ENCODE measurements at places on chromosomes 13 and 19. TPM values are rescaled to one million over a fixed set of nuclear protein-coding genes. Genes with fewer than 3 reads are reported as not detected.
A peak's percentile ranks its signal among the peaks of the same experiment; 100 is the strongest.

The PDCD5 gene
- 147 TPM for polyA plus RNA-seq

The ZNF284 gene
- polyA plus RNA-seq: 0.62 TPM

The RAB3A gene
- 1.5 TPM for polyA plus RNA-seq

The LILRB4 gene
- polyA plus RNA-seq: 153 TPM

The ADGRE1 gene
- 0.45 TPM for polyA plus RNA-seq

The CLDN10 gene
- polyA plus RNA-seq: 3.0 TPM

The CRLF1 gene
- 48.2 TPM for polyA plus RNA-seq

The SELENOV gene
- not detected for polyA plus RNA-seq

The PINLYP gene
- 7.9 TPM for polyA plus RNA-seq

The CEACAM21 gene
- polyA plus RNA-seq: 10.9 TPM

The ELSPBP1 gene
- polyA plus RNA-seq: not detected

The SIGLEC5 gene
- polyA plus RNA-seq: not detected

The GZMM gene
- polyA plus RNA-seq: 3.0 TPM

DNA sequence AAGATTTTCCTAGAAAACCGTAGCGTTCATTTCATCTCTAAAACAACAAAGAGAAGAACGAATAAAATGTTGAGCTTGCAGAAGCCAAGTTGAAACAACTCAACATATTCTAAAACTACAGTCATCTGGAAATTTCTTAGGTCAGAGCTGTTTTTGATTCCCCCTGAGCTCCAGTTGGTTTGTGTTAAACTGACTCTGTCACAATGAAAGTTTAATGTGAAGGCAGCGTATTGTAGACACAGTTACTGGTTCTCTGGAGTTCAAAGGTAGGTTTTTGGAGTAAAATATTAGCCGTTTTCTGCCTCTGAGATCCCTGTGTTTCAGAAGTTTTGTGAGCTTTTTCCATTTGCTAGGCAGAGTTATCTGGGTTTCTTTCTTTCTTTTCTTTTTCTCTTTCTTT is 2.2 kb downstream of the ARHGEF7 start:
- no peak for DNase-seq

DNA sequence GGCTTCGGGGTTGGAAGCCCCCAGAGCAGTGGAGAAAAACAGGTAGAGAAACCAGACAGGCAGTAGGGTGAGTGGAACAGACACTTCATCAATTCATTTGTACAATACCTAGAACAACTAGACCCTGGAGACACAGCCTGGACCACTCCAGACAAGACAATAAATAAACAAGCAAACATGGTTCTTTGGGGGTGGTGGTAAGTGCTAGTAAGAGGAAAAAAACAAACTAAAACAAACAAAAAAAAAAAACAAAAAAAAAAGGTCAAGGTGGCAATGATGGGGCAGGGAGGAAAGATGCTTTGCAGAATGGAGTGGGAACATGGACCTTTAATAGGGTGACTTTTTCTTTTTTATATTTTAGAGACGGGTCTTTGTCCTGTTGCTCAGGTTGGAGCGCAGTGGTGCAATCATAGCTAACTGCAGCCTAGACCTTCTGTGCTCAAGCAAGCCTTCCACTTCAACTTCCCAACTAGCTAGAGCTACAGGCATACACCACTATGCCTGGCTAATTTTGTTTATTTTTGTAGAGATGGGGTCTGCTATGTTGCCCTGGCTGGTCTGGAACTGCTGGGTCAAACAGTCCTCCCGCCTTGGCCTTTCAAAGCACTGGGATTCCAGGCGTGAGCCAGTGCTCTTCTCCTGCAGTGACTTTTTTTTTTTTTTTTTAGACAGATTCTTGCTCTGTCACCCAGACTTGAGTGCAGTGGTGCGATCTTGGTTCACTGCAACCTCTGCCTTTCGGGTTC is 3.1 kb downstream of the JUNB start:
- no peak for DNase-seq

- no peak for DNase-seq
Observed at GRCh38 chr13:49524740-49525501, 29.2 kb downstream of the PHF11 start.

GRCh38 chr13:32791545-32792172 is 205.4 kb downstream of the PDS5B start:
- no peak for DNase-seq

- no peak for DNase-seq
Observed at GRCh38 chr19:35555301-35556005, 8.0 kb downstream of the ATP4A start.

DNA sequence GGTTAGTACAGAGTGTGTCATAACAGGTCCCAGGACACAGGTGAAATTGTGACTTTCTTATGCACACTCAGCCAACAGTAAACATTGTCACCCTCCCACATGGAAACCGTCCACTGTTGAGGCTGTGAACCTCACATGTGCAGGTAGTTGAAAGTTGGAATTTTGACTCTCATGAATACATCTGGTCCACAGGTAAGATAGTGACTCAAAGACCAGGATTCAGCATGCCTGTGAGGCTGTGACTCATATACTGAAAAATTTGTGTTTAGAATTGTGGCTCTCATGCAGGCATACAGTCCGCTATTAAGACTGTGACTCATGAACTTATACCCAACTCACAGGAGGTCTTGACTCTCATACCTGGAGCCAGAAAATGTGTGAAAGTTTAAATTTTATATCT is 67.8 kb downstream of the ZNF728 start:
- DNase-seq: no peak

DNA sequence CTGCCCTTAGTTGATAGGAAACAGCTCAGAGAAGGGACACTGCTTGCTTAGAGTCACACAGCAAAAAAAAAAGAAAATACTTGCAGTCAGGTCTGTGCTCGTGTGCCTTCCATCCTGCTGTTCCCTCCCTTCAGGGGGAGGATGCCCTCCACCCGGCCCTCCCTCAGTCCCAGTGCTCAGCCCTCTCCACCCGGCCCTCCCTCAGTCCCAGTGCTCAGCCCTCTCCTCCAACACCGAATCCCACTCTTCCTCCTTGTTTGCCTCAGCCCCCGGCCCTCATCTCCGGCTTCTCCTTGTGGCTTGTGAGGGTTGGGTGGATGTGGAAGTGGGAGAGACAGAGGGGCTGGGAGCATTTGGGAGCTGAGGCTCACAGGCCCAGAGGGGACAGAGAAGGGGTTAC is 5.8 kb downstream of the TFPT start:
- DNase-seq: no peak

DNA sequence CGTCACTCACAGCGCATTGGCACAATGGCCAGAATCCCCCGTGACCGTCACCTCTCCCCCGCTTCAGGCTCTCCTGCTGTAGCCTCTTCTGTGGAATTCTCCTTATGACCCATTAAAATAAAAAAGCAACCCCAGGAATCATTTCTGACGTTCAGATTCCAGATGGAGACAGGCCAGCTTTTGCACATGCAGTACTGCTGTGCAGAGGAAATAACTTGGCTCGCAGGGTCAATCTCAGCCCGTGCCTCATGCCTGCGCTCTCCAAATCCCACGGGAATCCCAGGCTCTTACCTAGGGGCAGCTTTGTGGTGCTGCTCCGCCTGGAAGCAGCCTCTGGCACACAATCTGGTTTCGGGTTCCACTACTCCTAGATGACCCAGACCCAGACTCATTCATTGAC is 32.7 kb upstream of the SOX1 start:
- DNase-seq: peak; percentile 47

DNA sequence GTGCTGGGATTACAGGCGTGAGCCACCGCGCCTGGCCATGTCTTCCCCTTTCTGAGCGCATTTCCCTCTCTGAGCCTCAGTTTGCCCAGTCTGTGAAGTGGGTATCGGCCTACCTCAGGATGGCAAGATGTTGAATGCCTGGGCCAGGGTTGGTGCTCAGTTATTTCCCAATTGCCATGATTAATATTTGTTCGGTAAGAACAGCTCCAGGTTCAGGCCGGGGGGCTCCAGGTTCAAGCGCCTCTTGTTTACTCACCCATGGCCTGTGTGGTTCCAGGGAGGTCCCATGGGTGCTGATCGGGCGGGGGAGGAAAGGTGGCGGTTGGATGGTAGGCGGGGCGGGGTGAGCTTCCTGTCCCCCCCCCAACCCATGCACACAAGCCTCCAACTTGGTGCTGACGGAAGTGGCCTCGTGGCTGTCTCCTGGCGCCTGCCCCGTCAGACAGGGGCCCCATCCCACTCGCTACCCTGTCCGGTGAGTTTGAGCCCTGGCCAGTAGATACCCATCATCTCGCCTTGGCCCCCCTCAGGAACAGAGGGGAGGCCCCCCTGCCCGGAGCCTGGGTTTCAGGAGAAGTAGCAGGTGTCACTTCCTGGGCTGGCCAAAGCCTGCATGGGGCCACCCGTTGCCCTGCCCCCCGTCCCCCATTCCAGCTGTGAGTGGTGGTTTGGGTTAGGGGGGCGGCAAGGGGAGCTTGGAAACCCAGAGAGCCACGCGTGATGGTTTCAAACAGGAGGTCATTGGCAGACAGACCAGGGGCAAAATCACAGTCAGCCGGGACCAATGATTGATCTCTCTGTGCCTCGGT is at the start of gene FCHO1:
FCHO1 (plus strand) TSS at position 375 of the 809 bp plus-strand sequence. CDS start 3,688 bp downstream, outside the sequence.
- DNase-seq: no peak

DNA sequence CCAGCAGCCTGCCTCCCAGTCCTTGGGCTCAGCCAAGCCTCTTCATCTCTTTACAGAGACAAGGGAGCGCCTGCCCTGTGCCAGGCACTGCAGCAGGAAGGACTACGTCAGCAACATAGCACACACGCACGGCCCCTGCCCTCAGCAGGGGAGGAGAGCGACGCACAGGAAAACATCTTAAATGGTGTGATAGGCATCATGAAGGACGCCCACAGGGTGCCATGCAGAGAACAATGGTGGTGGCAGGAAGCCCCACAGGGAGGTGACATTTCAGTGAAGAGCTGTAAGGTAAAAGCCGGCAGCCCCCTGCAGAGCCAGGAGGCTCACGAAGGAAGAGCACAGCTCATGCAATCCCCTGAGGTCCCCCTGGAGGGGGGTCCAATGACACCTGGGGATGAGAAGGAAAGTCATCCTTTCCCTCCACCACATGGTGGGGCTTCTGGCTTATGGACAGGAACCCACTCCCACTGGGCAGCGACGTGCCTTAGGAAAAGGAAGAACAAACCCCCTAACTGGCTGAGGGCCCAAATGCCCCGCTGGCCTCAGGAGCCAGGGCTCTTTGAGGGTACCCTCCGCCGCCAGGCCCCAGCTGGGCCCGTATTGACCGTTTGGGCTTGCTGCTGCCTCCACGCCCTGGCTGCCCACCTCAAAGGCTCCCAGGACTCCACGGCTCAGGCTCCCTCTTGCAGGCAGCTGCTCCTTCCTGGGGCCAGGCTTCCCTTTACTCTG is 37.3 kb upstream of the C13orf42 start:
- no peak for DNase-seq

GRCh38 chr13:34201050-34201913 is 383.3 kb downstream of the RFC3 start:
- DNase-seq: no peak

- DNase-seq: no peak
Observed at GRCh38 chr13:77515785-77516184, 19.7 kb upstream of the SCEL start.

DNA sequence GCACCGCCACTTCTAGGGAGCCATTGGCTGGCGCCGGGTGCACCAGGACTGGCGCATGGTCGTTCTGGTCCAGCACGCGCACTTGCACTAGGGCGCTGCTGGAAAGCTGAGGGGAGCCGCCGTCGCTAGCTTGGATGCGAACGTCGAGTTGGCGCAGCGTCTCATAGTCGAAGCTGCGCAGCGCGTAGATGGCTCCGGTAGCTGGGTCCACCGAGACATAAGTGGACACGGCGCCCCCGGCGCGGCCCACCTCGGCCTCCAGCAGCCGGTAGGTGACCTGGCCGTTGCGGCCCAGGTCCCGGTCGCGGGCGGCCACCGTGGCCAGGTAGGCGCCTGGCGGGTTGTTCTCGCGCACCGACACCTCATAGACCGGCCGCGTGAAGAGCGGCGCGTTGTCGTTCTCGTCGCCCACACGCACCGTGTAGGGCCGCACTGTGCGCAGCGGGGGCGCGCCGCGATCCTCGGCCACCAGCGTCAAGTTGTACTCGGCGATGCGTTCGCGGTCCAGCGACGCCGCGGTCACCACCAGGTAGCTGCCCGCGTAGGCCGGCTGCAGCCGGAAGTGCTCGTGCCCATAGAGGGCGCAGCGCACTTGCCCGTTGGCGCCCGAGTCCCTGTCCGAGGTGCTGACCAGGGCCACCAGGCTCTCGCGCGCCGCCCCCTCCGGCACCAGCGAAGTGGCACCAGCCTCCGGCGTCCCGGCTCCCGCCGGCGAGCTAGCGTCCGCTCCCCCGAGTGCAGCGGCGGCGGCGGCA is 1.7 kb downstream of the PCDH8 start:
- peak; percentile 78 for DNase-seq

DNA sequence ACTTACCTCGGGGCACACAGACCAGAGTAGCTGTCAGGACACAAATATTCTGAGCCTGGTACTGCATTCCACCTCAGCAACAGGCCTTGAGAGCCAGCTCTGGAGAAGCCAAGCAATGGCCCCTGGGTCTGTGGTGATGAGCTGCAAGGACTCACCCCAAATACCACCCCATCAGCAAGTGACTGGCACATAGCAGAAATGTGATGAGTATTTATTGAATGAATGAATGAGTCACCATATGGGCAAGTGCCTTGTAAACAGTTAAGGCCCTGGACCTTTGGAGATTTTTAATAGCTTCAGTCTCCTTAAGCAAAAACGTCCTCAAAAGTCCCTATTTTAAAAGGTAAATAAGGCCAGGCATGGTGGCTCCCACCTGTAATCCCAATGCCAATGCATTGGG is 18.2 kb downstream of the GSX1 start:
- no peak for DNase-seq

DNA sequence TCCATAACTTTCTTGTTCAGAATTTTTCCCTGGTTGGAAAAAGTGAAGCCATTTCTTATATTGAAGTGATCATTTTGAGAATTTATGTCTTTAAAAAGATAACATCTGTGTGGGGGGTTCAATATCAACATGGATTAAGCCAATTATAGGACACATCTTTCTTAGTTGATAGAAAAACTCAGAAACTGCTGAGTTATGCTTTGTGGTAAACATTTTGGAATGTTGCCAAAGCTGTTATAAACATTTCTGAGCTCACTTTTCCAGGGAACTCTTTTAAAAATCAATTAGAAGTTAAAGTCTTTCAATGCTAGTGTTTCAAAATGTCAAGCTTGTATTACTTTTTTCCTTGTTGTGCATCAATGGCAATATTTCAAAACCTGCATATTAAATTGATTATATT is 248.8 kb downstream of the DACH1 start:
- DNase-seq: no peak

GRCh38 chr19:53506728-53507127 is 31.2 kb upstream of the ZNF331 start:
- no peak for DNase-seq

DNA sequence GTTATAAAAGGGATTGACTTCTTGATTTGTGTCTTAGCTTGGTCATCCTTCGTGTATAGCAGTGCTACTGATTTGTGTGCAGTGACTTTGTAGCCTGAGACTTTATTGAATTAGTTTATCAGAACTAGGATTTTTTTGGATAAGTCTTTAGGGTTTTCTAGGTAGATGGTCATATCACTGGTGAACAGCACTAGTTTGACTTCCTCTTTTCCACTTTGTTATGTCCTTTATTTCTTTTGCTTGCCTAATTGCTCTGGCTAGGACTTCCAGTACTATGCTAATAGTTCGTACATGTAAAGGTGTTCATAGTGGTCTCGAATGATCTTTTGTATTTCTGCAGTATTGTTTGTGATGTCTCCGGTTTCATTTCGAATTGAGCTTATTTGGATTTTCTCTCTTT is 145.4 kb downstream of the DNAJC3 start:
- no peak for DNase-seq
